ENCODE measurements at places on chromosomes 5 and 9.

GRCh38 chr9:2477755-2478154 is 143.8 kb upstream of the VLDLR start:
- no peak for DNase-seq

- no peak for DNase-seq
Measured at GRCh38 chr9:126421567-126422428, 95.2 kb downstream of the MVB12B start.

- DNase-seq = no peak
Measured at GRCh38 chr5:16131878-16132277, 47.7 kb downstream of the MARCHF11 start.

GRCh38 chr5:19301271-19301670 is 686.7 kb downstream of the CDH18 start:
- DNase-seq = peak; percentile 2

DNA sequence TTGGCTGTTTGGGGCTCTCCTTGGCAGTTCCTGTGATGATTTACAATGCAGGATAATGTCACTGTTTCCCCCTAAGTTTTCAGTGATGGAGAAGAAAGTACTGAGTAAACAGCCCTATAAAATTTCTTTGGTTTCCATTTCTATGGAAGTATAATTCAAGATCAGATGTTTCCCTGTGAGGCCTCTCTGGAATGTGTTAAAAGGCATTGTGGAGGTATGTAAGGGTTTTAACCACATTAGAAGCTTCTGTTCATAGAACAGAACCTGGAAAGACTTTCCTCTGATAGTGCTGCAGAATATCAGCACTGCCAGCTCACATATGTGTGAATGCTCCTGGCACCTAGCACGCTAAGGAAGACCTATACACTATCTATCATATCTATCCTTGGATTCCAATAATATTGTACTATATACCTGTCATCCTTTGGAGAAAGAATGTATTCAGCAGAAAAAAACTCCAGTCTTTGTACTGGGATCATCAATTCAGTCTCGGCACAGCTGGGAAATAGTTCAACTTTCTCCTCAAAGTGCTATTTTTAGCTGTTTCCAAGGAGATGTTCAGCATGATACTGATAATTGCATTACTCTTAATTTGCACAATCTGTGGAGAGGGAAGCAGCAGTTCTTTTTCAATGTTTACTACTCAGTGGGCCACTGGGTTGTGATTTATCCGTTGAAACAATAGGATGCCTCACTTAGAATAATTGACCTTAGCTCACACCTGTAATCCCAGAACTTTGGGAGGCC is 21.9 kb downstream of the TTC1 start:
- no peak for DNase-seq

- no peak for DNase-seq
Measured at GRCh38 chr5:1297243-1297642, 2.4 kb upstream of the TERT start.

GRCh38 chr5:179295778-179296149 is 49.5 kb downstream of the ADAMTS2 start:
- no peak for DNase-seq
